ENCODE measurements at places on chromosomes 5 and 9.

DNA sequence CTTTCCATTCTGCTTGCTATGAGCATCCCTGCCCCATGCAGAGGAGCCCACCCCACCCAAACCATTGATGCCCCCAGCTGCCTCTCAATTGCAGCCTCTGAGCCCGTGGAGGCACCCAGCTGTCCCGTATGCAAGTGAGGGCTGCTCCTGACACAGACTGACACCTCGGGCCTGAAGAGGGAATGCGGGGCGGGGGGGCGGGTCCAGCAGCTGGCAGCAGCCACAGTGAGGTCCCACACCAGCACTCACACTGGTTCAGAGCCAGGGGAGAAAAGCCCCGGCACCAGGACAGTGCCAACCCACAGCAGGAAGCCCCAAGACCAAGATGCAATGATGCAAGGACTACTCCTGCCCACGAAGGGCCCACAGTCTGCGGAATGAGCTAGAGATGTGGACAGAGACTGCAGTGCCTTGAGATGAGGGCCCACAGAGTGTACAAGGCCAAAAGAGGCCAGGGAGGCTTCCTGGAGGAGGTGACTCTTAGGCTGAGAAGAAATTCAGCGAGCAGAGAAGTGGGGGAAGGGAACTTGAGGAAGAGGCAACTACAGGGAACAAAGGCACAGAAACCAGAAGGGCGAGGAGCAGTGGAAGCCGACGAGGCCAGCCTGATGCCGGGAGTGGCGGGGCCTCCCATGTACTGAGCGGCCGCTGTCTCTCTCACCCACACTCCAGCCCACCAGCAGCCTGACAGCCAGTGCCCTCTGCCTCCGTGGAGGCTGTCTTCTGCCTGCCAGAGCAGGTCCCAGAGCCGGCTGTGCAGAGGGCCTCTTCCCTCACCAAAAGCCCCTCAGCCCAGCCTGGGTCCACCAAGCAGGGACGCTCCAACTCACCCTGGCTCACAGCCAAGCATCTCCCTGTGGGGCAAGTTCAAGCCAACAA, 9.2 kb downstream of the EEIG1 start:
- DNase-seq = peak; percentile 17

- DNase-seq = peak; percentile 58
Measured at GRCh38 chr5:33854733-33855151, 37.0 kb downstream of the ADAMTS12 start.

DNA sequence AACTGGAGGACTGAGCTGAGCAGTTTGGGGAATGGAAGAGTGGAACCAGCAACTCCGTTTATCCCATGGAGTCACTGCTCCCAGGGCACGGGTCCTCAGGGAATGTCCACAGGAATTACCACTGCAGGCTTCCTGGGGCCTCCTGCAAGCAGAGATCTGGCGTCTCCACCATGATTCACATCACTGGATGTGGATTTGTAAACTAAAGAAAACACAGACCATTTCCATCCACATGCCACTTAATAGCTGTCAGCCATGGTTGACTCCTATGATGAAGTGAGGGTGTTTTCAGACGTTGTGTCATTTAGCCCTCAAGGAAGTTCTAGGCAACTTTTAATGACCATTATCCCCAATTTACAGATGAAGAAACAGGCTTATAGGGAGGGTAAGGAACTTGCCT, 30.2 kb downstream of the SNCAIP start:
- DNase-seq = no peak

DNA sequence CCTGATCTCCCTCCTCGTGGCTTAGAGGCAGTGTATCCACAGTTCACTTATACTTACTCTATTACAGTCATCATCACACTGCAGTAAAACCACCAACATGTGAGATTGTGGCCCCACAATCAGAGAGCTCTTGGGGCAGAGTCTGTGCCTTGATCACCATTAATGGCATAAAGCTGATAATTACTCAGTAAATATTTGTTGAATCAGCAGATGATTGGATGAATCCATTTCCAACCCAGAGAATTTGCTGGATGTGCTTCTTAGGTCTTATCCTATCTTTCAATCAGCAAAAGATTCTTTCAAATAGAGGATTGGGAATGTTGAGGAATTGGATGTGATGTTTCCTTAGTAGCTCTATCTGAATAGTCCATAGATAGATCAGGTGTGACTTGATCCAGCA, 88.8 kb upstream of the PITX1 start:
- no peak for DNase-seq

- DNase-seq = peak; percentile 78
Measured at GRCh38 chr5:33311893-33312292, 128.9 kb upstream of the TARS1 start.

DNA sequence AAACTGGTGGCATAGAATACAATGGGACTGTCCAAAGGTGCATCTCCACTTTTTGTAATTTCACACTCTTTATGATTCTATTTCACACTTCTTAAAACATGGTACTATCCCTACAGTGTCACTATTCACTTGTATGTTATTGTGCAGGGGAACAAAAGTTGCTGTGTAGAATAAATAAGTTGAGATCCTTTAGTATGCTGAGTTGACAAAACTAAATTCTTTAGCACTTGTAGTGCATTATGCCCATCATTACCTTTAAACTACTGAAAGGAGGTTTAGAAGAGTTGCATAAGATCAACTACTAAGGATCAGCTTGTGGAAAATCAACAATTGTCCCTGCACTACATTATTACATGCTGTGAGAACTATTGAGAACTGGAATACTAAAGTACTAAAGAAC, 1380.9 kb downstream of the PTPRD start:
- DNase-seq = no peak

GRCh38 chr9:84856181-84856632, 186.7 kb downstream of the NTRK2 start:
- peak; percentile 82 for DNase-seq

GRCh38 chr5:135242021-135242865, 156.8 kb downstream of the MACROH2A1 start:
- peak; percentile 28 for DNase-seq

GRCh38 chr9:126500600-126501382, 112.9 kb upstream of the LMX1B start:
- peak; percentile 57 for DNase-seq

GRCh38 chr9:137669261-137669672, 50.5 kb downstream of the EHMT1 start:
- DNase-seq = peak; percentile 24

GRCh38 chr5:56105511-56106291, 110.9 kb upstream of the IL6ST start:
- DNase-seq = no peak
